CD4-positive, alpha-beta memory T cell (primary cell): ENCODE measurements at places on chromosomes 6 and 20. TPM values are rescaled to one million over a fixed set of nuclear protein-coding genes. Genes with fewer than 3 reads are reported as not detected.

- no peak for DNase-seq
Observed at GRCh38 chr6:108157981-108158525, 7.8 kb upstream of the NR2E1 start.

The EPPIN gene
- polyA plus RNA-seq: not detected

- no peak for DNase-seq
Observed at GRCh38 chr6:90596967-90597539, 10.2 kb upstream of the MAP3K7 start.

GRCh38 chr6:23983735-23984134 lies 142.3 kb upstream of the NRSN1 start:
- DNase-seq: no peak
